Activated naive CD8-positive, alpha-beta T cell treated with anti-CD3 and anti-CD28 coated beads for 36 hours (primary cell): ENCODE measurements at places on chromosomes 16 and 17.
A peak's percentile ranks its signal among the peaks of the same experiment; 100 is the strongest.

DNA sequence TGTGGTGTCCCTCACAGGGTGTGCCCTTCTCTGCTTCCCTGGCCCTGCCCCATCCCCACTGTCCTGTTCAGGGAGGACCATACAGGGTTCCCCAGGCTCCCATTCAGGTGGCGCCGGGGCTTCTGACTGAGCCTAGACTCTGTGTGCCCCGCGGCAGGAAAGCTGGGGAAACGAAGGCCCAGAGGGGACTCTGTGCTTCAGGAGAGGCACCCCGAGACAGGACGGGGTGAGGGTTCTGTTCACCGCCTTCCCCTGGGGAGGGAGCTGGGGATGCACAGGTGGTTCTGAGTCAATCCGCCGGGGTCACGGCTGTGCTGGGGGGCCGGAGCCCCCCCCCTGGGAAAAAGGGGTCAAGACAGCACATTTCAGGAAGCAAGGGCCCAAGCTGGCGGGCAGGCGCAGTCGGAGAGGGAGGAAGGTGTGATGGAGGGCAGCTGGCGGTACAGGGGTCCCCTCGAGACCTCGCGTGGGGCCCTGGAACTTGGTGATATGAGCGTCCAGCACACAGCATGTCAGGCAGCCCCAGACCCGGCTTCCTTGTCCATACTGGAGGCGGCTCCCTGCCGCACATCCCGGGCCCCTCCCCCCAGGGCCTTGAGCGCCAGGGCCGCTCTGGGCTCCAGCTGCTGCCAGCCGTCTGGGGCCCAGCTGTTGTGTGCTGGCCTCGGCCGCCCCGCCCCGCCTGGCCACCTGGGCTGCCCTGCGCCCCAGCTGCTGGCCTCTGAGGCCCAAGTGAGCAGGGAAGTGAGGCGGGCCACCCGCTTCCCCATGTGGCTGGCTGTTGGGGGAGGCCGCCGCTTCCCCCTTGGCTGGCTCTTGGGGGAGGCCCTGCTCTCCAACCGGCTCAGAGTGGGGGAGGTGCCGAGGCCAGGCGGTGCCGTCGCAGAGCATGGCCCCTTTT is 5.6 kb upstream of the NOTUM start:
- no peak for DNase-seq

- DNase-seq: peak; percentile 91
Measured at GRCh38 chr17:68291836-68292688, 767 bp downstream of the ARSG start.

GRCh38 chr17:28756049-28756804 is 12.4 kb downstream of the TRAF4 start:
- DNase-seq: no peak

GRCh38 chr17:8103549-8103948 is 14.8 kb downstream of the ALOXE3 start:
- DNase-seq: no peak

GRCh38 chr16:27355610-27356009 is 41.8 kb downstream of the IL4R start:
- peak; percentile 52 for DNase-seq

- no peak for DNase-seq
Measured at GRCh38 chr16:28572696-28573510, 19.2 kb downstream of the SGF29 start.

- no peak for DNase-seq
Measured at GRCh38 chr16:81366316-81366932, 51.7 kb downstream of the GAN start.

DNA sequence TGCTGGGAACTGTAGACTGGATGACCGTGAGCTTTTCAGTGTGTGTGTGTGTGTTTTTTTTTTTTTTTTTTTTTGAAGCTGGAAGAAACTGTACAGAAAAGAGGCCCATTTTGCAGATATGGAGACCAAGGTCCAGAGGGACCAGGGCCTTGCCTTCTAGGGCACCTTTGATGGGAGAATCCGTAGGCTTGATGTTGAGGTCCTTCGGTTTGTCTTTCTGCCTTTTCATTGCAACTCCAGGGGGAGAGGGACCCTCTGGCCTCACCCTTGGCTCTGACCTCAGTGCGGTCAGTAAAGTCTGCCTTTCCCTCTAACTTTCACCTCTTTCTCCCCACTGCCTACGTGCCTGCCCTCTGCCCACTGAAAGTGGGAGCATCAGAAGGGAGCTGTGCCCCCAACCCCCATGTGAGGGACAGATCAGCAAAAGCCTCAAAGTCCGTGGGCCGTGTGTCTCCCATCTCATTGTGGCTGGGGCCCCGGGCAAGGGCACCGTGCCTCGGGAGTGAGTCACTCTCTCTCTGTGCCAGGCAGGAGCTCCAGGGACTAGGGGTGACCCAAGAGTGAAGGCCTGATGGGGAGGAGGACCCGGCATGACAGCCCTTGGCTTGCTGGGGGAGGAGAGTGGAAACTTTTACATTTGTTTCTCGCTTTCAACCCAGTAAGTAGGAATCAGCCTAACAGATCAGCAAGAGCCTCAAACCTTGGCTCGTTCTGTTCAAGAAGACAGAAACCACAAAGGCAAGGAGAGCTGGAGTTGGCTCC is 123.6 kb downstream of the CMIP start:
- peak; percentile 54 for DNase-seq

GRCh38 chr17:49910094-49910857 is 58.7 kb upstream of the DLX4 start:
- peak; percentile 22 for DNase-seq

DNA sequence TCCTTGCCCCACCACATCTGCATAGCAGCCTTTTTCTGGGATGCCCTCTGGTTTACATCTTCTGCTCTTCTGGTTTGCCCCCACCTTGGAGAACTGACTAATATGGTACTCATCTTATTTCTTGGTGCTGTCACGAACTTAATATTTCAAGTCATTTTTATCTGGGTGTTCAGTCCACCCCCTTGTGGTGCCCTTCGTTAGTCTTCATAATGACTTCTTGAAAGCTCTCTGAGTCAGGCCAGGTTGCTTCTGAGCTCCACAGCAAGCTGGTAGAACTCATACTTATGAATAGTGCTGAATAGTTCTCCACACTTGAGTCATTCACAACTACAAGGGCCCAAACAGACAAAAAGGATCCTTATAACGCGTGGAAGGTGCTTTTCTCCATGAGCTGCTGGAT is 35.8 kb upstream of the TEKT3 start:
- no peak for DNase-seq

DNA sequence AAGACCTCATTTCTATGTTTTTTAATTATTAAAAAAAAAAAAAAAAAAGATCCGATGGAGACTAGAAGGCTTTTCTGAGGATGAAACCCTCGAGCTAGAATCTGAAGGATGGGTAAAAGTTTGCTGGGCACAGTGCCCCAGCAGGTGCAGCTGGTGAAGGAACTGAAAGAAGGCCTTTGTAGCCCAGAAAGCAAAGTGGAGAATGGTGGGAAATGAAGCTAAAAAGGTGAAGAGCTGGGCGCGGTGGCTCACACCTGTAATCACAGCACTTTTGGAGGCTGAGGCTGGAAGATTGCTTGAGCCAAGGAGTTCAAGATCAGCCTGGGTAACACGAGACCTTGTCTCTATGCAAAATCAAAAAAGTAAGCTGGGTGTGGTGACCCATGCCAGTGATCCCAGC is 50.3 kb upstream of the SEC14L1 start:
- no peak for DNase-seq

DNA sequence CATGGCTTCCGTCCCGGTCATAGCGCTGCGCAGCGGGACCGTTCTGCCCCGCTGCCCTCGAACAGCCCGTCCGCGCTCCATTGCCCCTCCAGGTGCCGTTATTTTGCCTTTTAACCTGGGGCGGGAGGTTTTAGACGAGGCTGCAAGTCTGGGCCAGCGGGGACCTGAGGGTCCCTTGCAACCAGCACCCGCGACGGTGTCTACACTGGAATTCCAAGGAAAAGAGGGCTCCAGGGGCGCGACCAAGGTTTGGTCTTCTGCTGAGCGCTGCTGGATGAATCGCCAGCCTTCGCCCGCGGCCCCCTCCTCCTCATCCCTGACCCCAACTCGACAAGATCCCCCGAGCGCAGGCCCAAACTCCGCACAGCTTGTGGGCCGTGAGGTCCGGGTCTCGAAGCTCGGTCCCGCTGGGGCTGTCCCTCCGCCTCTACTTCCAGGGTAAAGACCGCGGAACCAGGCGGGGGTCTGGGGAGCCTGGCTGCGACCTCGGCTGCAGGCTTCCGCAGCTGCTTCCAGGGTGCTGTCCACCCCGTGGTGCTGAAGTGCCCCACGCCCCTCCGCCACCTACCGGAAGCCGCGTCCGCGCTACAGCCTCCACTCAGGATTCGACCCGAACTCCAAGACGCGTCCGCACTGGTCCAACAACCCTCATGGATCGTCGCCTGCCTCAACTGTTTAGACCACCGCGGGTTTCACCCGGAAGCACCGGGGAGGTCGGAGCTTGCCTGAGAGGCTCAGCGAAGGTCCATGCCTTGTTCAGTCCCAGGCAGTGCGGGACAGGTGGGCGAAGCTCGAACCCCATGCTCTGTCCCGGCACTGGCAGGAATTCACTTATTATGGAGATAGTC is 10.1 kb upstream of the CA4 start:
- DNase-seq: peak; percentile 67

GRCh38 chr17:8693328-8693727 is 51.3 kb downstream of the CCDC42 start:
- DNase-seq: no peak

GRCh38 chr16:51359141-51359955 is 208.3 kb upstream of the SALL1 start:
- DNase-seq: no peak

DNA sequence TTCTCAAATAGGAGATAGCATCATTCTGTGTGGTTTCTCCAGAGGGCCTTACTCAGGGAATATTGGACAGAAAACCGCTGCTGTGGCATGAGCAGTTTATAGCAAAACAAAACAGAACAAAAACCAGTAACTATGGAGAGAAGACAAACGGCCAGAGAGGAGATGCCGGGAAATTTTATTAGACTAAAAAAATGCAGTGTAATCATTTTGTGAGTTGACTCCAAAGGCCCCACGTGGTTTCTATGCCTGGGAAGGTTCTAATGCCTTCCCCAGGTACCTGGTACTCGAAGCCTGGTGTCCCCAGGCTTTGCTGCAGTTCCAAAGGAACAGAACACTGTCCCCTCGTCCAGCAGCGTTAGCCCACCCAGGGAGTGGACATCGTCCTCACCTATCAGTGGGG is 12.9 kb upstream of the CACNG5 start:
- DNase-seq: no peak

GRCh38 chr16:2497116-2497630 is 16.6 kb upstream of the ATP6V0C start:
- no peak for DNase-seq

- DNase-seq: no peak
Measured at GRCh38 chr16:65121870-65122723, at the start of gene CDH11. Gene CDH11 (minus strand): TSS chr16:65122063. CDS start chr16:65004869, 117,194 bp downstream.

DNA sequence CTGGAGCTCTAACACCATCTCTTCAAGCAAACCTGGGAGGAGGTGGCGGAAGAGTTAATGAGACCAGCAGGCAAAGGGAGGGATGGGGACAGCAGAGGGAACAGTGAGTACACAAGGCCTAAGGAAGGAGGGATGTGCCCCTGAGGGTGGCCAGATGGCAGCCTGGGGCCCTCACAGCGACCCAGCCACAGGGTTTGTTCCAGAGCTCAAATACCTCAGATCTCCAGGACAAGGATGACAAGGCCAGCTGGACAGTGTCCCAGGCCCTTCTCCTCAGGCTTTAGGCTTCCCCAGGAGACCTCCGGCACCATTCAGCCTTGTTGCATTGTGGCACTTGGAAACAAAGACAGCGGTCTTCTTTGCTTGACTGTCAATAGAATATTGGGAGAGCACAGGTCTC is 14.9 kb downstream of the CDIP1 start:
- DNase-seq: no peak

- no peak for DNase-seq
Measured at GRCh38 chr17:75757086-75757681, 7.8 kb downstream of the GALK1 start.

GRCh38 chr17:1959871-1960544 is 65.1 kb downstream of the RTN4RL1 start:
- DNase-seq: no peak

DNA sequence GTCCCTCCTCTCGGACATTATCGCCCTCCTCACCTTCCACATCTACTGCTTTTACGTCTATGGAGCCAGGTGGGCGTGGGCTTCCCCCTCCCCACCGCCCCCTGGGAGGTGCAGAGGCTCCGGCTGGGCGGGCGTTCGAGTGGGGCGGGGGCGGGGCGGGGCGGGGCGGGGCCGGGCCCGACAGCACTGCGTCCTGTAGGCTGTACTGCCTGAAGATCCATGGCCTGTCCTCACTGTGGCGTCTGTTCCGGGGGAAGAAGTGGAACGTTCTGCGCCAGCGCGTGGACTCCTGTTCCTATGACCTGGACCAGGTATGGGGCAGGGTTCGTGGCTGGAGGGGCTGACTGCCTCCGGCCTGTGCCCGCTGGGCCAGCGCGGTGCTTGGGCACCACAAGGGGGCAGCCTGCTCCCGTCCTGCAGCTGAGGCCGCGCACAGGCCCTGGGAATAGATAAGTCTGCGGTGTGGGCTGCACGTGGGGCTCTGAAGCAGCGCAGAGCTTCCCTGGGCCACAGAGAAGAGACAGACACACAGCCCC is 9.2 kb downstream of the PIGQ start:
- peak; percentile 80 for DNase-seq

- DNase-seq: no peak
Measured at GRCh38 chr16:50288920-50289319, 22.6 kb downstream of the ADCY7 start.

- no peak for DNase-seq
Measured at GRCh38 chr16:54792811-54793210, 137.9 kb upstream of the IRX5 start.

GRCh38 chr17:68182940-68183551 is 64.8 kb upstream of the AMZ2 start:
- peak; percentile 61 for DNase-seq

GRCh38 chr17:53321651-53322050 is 501.1 kb upstream of the KIF2B start:
- DNase-seq: no peak

- DNase-seq: no peak
Measured at GRCh38 chr16:53925107-53925410, 221.1 kb downstream of the FTO start.
